ENCODE measurements at places on chromosomes 11 and 22. TPM values are rescaled to one million over a fixed set of nuclear protein-coding genes. Genes with fewer than 3 reads are reported as not detected.

Gene ADAMTS15
- 2.3 TPM for total RNA-seq

Gene PIH1D2
- total RNA-seq, result 1.7 TPM

Gene OR52A5
- not detected for total RNA-seq

Gene VSTM5
- 0.19 TPM for total RNA-seq

Gene CCDC89
- not detected for total RNA-seq

Gene PNPLA3
- 0.98 TPM for total RNA-seq

Gene FRMD8
- total RNA-seq, result 102 TPM

Gene KRTAP5-2
- not detected for total RNA-seq

Gene AIFM3
- total RNA-seq, result 0.33 TPM

Gene ABCC8
- total RNA-seq, result not detected

Gene EFCAB6
- 0.29 TPM for total RNA-seq

Gene LAYN
- total RNA-seq, result 20.9 TPM

Gene SYT8
- not detected for total RNA-seq

Gene PGA5
- total RNA-seq, result not detected

Gene MS4A6A
- 3.4 TPM for total RNA-seq

Gene SORL1
- 0.19 TPM for total RNA-seq

Gene C11orf97
- total RNA-seq, result not detected

Gene DEPDC7
- total RNA-seq, result not detected

Gene RPL3
- 2,343 TPM for total RNA-seq

Gene APOA4
- total RNA-seq, result not detected

Gene HSPA8
- 3,245 TPM for total RNA-seq

Gene UCP3
- total RNA-seq, result 0.33 TPM

Gene TRPM5
- not detected for total RNA-seq

Gene OR52E8
- not detected for total RNA-seq

Gene PRG3
- not detected for total RNA-seq

Gene ART1
- total RNA-seq, result not detected

Gene FGF3
- total RNA-seq, result not detected

Gene REXO2
- 103 TPM for total RNA-seq
